NCI-H2171 (cell line): ENCODE measurements at places on chromosomes 5 and 9.

DNA sequence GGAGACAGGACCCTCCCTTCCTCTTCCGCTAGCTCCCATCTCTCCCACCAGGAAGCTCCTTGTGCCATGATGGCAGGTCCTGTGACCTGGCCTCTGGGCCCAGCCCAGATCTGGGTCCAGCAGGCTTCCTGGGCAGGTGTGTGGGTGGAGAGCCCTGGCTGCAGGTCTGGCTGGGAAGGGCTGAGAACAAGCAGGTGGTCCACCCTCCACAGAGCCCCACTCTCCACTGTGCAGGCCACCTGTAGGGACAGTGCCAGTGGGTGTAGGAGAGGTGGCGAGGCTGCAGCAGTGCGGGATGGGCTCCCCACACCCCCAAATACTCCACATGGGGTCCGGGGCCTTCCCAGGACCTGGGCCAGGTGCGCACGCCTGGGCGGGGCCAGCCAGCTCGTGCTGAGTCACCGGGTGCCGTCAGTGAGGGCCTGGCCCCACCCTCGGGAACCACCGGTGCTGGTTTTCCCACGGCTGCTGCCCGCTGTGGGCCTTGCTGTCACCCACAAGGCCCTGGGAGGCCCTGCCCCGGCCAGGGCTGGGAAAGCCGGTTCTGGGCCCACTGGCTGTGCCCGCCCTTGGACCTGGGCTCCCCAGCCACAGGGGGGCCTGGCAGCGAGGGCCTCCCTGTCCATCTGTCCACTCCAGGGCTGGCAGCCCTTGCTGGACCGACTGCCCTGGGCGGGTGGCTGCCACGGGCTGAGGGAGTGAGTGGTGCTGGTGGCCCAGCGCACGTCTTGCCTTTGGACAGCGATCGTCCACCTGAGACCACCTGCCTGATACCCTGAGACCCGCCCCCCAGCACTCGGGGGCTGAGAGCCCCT, 9.3 kb upstream of the NRARP start:
- peak; percentile 65 for DNase-seq

- no peak for DNase-seq
These were observed 123.9 kb downstream of the RAB3C start for GRCh38 chr5:58706736-58707135.

GRCh38 chr5:170474489-170475274, 29.1 kb upstream of the KCNIP1 start:
- no peak for DNase-seq

- DNase-seq: no peak
These were observed 187.3 kb downstream of the MAPKAP1 start for GRCh38 chr9:125519734-125520133.

DNA sequence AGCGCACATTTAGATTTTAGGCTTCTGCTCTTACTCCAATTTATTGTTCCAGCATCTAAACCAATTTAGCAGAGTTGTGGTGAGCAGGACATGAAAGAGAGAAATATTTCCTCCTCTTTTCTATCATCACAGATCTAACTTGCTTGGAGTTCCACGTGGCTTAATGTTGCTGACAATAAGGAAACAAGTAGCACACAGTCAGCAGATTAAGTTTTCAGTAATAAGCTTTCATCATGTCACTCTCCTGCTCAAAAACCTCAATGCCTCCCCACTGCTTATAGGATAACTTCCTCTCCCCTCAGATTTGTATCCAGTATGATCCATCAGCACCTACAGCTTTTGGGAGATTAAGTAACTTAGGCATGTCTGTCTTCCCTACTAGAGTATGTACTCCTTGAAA, 10.4 kb upstream of the SSBP2 start:
- no peak for DNase-seq

GRCh38 chr5:59116231-59116865, 533.5 kb downstream of the RAB3C start:
- DNase-seq: no peak

- DNase-seq: no peak
These were observed 79.3 kb downstream of the TMC1 start for GRCh38 chr9:72600671-72601070.

DNA sequence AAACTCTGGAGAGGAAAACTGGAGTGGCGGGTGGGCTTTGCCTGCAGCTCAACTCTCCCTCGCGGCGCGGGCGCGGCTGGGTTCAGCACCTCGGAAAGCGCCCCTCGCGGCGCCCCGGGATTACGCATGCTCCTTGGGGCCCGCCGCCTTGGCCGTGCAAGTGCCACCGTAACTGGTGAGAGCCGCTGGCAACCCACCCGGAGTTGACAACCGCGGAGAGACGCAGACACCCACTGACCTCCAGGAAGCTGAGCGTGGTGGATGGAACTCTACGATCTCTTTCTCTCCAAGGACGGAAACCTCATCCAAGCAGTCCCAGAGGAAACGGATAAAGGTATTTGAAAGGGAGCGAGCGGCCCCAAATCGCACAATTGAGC, 194 bp upstream of the RXFP3 start:
- DNase-seq: no peak

DNA sequence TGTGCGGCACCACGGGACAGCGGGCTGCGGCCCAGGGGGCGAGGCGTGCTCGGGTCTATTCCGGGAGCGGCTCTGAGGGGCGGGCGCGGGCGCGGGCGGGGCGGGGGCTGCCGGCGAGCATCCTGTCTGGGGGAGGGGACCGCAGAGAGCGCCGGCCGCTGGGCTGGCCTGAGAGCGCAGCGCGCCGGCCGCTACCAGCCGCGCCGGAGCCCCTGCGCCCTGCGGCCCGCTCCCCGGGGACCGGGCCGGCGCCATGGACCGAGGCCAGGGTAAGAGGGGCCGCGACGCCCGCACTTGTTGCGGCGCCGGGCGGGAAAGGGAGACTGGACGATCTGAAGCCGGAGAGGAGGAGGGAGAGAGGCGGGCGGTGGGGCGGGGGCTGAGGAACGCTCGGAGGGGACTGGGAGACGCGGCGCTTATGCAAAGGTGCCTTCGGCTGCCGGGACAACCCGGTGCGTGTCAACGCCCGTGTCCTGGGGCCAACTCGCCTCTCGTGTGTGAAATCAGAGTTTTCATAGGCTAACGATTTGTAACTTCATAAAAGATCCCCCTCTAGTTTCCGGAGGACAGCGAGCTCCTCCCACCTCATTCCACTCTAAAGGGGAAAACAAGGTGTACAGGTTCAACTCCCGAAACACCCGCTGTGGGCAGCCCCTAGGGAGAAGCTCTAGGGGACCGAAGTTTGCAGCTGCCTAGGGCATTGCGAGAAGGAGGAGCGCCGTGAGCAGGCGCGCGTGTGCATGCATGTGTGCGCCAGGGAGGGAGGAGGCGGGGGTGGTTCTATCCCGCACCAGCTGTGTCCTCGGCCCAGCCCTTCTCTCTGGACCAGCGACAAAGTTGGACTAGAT, at the start of gene AFAP1L1:
AFAP1L1 (plus strand) TSS at position 144 of the 848 bp plus-strand sequence; CDS start at position 254, 110 bp downstream.
- DNase-seq: no peak

DNA sequence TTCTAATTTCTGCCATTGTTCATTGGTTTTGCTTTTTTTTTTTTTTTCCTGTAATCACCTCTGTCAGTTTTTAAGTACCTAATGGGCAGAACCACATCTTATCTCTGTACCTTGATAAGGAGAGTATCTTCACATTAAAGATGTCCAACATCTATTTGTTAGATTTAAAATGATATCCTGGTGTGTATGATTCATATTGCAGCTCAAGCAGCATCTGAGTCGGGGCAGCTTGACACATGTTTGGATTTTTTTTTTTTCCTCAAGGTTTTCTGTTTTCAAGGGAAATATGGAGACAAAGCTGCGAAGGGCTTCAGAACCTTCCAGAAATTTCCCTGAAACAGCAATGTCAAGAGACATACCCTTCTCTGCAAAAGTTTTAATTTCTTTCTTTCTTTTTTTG, 164.7 kb downstream of the DOCK2 start:
- DNase-seq: no peak

DNA sequence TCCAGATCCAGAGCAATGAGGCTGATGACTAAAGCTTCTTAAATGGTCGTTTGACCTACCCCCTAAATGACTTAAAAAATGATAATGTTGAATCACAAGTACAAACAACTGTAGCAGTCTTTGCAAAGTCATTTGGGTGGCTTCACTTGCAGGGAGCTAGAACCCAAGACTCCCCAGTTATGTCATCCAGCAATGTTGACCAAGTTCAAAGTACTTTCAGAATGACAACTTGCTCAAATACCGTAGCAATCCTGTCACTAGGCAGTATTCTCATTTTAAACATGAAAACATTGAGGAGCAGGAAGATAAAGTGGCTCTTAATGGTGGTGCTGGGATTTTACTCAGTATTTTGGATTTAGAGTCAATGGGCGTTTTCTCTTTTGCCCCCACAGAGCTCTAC, 1217.0 kb upstream of the DMAC1 start:
- DNase-seq: no peak

DNA sequence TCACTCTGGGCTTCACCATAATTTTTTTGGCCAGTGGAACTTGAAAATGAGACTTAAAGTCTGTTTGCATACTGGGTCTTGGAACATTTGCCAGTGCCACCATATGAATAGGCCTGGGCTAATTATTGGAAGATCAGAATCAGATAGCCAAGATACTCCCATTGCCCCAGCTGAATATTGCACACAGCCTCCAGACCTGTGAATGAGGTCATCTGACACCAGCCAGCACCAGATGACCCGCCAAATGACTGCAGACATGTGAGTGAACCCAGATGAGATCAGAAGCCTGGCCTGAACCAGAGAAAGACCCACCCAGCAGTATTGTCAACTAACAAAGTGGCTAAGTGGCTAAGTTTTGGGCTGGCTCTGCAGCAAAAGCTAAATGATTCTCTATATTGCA, 220.5 kb upstream of the MPDZ start:
- no peak for DNase-seq

DNA sequence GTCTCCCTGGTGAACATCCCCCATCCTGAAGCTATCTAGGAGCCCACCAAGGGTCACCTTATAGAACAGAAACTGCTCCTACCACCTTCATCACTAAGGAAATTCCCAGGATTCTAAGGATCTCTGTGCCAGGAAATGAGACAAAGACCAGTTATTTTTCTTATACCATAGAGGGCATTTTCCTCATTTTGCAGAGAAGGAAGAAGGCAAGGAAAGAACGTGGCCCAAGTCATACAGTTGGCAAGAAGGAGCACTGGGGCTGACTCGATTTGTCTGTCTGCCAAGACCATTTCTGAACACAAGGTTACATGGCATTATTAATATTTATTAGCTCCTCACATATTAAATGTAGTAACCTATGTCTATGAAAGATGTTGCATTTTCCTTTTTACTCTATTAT, 49.6 kb upstream of the TNFSF15 start:
- no peak for DNase-seq

DNA sequence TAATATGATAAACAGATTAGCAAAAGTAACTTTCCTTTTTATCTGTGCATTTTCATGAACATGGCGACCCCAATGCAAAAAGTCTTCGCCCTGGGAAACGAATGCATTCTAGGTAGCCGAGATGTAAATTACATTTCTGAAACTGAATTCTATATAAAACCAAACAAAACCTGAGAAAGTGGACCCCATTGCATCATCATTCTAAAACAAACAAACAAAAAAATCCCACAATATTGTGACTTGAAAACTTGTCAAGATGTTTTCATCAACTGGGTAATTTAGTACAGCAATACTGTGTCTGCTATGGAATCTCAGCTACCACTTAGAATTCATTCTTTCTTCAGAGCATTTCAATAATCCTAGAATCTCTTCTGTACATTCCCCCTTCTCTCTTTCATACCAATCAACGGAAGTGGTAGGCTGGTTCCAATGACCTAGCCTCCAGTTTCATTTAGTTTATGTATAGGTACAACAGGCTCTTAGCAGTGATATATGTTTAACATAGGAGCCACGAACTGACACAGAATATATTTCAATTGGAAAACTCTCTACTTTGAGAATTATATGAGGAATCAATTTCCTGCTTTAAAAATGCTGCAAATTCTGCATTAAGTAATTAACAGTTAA, 85.6 kb downstream of the FBXW11 start:
- DNase-seq: no peak

- peak; percentile 40 for DNase-seq
These were observed 39.2 kb downstream of the TSTD2 start for GRCh38 chr9:97593960-97594359.

GRCh38 chr9:3336951-3337350, 188.8 kb downstream of the RFX3 start:
- DNase-seq: no peak

DNA sequence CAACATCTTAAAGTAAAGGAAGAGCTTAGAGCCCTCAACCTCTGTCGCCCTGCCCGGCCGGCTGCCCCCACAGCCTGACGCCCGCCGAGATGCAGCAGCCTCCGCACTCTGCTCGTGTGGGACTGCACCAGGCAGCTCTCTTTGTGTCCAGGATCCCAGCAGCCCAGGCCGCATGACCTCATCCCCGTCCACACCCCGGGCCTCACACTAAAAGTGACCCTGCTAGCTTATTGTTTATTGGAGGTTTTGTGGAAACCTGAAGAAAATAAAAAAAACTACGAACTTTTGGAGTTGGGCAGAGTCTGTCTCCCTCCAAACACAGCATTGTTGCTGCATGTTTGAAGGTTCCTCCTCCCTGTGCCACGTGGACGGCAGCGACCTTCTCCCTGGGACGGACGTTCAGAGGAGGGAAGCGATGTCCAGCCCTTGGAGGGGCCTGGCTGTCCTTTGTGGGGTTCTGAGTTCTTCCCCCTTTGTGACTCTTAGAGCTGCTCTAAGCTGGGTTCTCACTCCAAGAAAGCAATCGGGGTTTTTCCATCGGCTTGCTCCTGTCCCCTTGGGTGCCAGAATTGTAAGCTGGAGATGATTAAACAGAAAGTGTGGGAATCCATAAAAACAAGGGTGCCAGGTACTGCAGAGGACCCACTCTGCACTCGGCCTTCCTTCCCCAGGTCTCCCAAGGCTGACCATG, 103.5 kb upstream of the COL5A1 start:
- no peak for DNase-seq

DNA sequence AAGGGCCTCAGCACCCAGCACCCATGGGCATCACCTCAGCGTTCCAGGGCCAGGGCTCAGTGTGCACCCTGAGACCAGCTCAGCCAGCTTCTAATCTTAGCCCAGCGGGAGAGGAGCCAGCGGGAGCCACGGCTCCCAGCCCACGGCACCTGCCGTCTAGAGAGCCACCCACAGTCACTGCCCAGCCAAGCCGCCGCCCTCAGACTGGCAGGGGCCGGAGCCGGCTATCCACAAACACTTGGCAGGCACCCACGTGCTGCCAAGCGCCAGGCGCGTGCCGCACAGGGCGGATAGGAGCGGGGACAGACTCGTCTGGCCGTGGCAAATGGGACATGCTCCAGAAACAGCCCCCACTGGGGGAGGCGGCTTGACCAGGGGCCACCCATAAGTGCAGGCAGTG, 18.6 kb downstream of the BRD3 start:
- DNase-seq: no peak

GRCh38 chr5:2566284-2566683, 185.2 kb downstream of the IRX2 start:
- DNase-seq: no peak
